Tongue (tissue), 3 donors: ENCODE measurements at places on chromosomes 1 and 21. TPM values are rescaled to one million over a fixed set of nuclear protein-coding genes. Genes with fewer than 3 reads are reported as not detected.

LCE1C gene
- not detected for total RNA-seq

IFI6 gene
- 30.4 TPM for total RNA-seq

ACTL8 gene
- total RNA-seq = not detected

FAM72A gene
- 1.1 TPM for total RNA-seq

ROR1 gene
- 13.6 TPM for total RNA-seq

CD84 gene
- 3.2 TPM for total RNA-seq

TNFRSF1B gene
- 10.7 TPM for total RNA-seq

CNIH3 gene
- total RNA-seq = 2.6 TPM

KCNE2 gene
- total RNA-seq = not detected

RGS16 gene
- 10.3 TPM for total RNA-seq
